ENCODE measurements at places on chromosomes 11 and 22. TPM values are rescaled to one million over a fixed set of nuclear protein-coding genes. Genes with fewer than 3 reads are reported as not detected.

DNA sequence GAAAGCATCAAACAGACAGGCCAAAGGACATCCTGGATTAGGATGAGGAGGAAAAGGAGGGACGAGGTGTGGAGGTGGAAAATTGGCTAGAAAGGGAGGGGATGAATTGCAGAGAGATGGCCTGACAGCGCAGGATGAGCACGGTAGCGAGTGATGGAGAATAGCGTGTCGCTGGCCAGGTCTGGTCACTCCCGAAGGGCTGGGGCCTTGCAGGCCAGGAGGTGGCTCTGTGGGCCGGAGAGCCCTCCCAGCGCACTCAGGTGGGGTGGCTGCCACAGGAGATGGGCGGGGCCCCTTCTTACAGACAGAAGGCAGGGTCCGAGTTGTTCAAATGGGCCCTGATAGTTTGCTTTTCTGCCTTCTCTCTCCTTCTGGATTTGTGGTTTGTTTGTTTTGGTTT, 37.1 kb upstream of the THY1 start:
- H3K27me3 ChIP-seq: no peaks in the 10 kb centered on the region
- H3K36me3 ChIP-seq: no peaks in the 10 kb centered on the region
- DNase-seq: no peak
- H3K4me1 ChIP-seq: no peaks in the 10 kb centered on the region
- H3K4me3 ChIP-seq: no peak overlapping the region

- H3K27ac ChIP-seq: peak overlapping the region; percentile 70
- no peak for DNase-seq
- H3K36me3 ChIP-seq: no peaks in the 10 kb centered on the region
- H3K4me3 ChIP-seq: no peak overlapping the region
These were observed 32.5 kb downstream of the PLEKHA7 start for GRCh38 chr11:16981651-16982194.

GRCh38 chr22:50683994-50684371, 11.4 kb downstream of the SHANK3 start:
- H3K27me3 ChIP-seq: no peaks in the 10 kb centered on the region
- DNase-seq: no peak
- no peak overlapping the region for H3K4me3 ChIP-seq
- H3K27ac ChIP-seq: peak overlapping the region; percentile 17
- H3K4me1 ChIP-seq: peaks cover 5% of the 10 kb centered on the region

OTOG gene
- not detected for total RNA-seq

- no peaks in the 10 kb centered on the region for H3K4me1 ChIP-seq
- H3K4me3 ChIP-seq: no peak overlapping the region
- no peaks in the 10 kb centered on the region for H3K27me3 ChIP-seq
- no peaks in the 10 kb centered on the region for H3K36me3 ChIP-seq
- DNase-seq: no peak
- H3K27ac ChIP-seq: no peak overlapping the region
These were observed 297.1 kb downstream of the NELL1 start for GRCh38 chr11:20966489-20966888.
